ENCODE measurements at places on chromosomes 16 and 17.

GRCh38 chr16:84514874-84515835, 10.7 kb upstream of the MEAK7 start:
- H3K27me3 ChIP-seq = no peaks in the 10 kb centered on the region
- no peaks in the 10 kb centered on the region for H3K36me3 ChIP-seq
- H3K4me1 ChIP-seq = no peaks in the 10 kb centered on the region
- DNase-seq = no peak
- no peak overlapping the region for H3K4me3 ChIP-seq

- DNase-seq = no peak
- H3K27ac ChIP-seq = no peak overlapping the region
- no peak overlapping the region for H3K4me3 ChIP-seq
- H3K36me3 ChIP-seq = no peaks in the 10 kb centered on the region
- peaks cover 16% of the 10 kb centered on the region for H3K4me1 ChIP-seq
Observed at GRCh38 chr16:82625066-82625968, 1.5 kb upstream of the CDH13 start.

- DNase-seq = no peak
- H3K4me1 ChIP-seq = no peaks in the 10 kb centered on the region
- H3K27me3 ChIP-seq = no peaks in the 10 kb centered on the region
- no peaks in the 10 kb centered on the region for H3K36me3 ChIP-seq
- no peak overlapping the region for H3K27ac ChIP-seq
Observed at GRCh38 chr17:38654411-38655398, 20.1 kb downstream of the EPOP start.

GRCh38 chr16:29116980-29117379, 132.1 kb downstream of the LAT start:
- H3K4me3 ChIP-seq = no peak overlapping the region
- no peak for DNase-seq
- H3K36me3 ChIP-seq = no peaks in the 10 kb centered on the region
- no peak overlapping the region for H3K27ac ChIP-seq
- no peaks in the 10 kb centered on the region for H3K27me3 ChIP-seq
- H3K4me1 ChIP-seq = peaks cover 6% of the 10 kb centered on the region

DNA sequence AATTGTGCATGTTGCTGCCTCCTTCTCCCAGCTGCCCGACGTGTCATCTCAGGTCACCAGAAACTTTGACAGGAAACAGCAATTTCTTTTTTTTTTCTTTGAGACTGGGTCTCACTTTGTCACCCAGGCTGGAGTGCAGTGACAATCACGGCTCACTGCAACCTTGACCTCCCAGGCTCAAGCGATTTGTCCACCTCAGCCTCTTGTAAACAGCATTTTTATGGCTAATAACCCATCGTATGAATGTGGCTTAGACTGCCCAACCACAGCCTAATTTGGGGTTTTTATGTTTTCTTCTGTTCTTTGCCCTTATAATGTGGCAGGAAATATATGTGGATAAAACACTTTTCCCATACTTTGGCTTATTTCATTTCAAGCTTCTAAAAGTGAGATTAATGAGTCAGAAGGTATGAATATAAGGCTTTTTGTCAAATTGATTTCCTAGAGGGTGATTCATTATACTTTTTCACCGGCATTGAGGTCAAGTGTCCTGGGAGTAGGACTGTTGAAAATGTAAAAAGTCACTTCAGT, 31.0 kb upstream of the SLC5A10 start:
- no peaks in the 10 kb centered on the region for H3K4me1 ChIP-seq
- no peak for DNase-seq
- no peak overlapping the region for H3K27ac ChIP-seq
- no peaks in the 10 kb centered on the region for H3K36me3 ChIP-seq
- no peaks in the 10 kb centered on the region for H3K27me3 ChIP-seq

DNA sequence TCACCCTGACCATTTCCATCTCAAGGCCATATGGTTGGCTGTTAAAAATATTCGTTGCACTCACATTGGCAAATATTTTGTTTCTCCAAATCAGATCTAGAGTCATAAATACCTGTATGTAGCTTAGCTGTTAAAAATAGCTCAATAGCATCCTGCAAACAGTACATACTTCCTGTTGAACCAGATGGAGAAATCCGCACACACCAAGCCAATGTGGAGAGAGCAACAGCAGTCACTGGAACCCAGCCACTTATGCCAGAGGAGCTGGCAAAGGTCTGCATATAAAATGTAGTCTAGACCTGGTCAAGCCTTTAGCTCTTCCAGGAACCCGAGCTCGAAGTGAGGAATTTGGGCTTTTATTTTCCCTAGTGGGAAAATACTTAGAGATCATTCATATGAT, 146.4 kb upstream of the KCNJ16 start:
- H3K27ac ChIP-seq = no peak overlapping the region
- no peak overlapping the region for H3K4me3 ChIP-seq
- H3K36me3 ChIP-seq = no peaks in the 10 kb centered on the region
- H3K4me1 ChIP-seq = no peaks in the 10 kb centered on the region
- DNase-seq = no peak

GRCh38 chr16:6804461-6804860, 528.2 kb upstream of the RBFOX1 start:
- no peak for DNase-seq
- no peak overlapping the region for H3K27ac ChIP-seq
- no peaks in the 10 kb centered on the region for H3K4me1 ChIP-seq

- H3K4me1 ChIP-seq = no peaks in the 10 kb centered on the region
- H3K4me3 ChIP-seq = no peak overlapping the region
- no peaks in the 10 kb centered on the region for H3K27me3 ChIP-seq
- no peak for DNase-seq
Observed at GRCh38 chr16:57134982-57135381, 42.6 kb downstream of the CPNE2 start.

DNA sequence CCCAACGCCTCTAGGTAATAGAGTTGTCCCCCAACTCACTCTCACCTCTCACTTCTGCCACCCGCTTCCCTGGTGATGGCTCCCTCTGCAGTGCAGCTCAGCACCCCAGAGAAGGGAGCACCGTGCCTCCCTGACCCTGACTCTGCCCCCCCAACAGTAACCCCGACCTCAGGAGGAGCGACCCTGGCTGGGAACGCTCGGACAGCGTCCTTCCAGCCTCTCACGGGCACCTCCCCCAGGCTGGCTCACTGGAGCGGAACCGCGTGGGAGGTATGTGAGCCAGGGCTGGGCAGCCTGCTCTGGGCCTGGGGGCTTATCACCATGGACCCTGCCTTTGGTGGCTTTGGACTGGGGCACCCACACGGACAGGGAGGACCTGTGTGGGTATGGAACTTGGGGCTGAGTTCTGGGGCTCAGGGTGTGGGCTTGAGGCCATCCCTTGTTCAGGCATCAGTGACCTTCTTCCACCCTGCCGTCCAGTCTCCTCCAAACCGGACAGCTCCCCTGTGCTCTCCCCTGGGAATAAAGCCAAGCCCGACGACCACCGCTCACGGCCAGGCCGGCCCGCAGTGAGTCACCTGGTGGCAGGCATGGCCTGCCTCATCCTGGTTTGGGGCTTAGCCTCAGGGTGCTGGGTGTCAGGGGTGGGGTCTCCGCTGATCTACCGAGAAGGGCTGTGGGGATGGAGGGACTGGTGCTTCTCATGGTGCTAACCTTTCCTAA, 6.7 kb upstream of the C17orf107 start:
- H3K4me3 ChIP-seq = no peak overlapping the region
- no peaks in the 10 kb centered on the region for H3K27me3 ChIP-seq
- no peak for DNase-seq
- H3K4me1 ChIP-seq = no peaks in the 10 kb centered on the region
- H3K36me3 ChIP-seq = peaks cover 59% of the 10 kb centered on the region

- H3K36me3 ChIP-seq = no peaks in the 10 kb centered on the region
- peaks cover 8% of the 10 kb centered on the region for H3K4me1 ChIP-seq
- no peak overlapping the region for H3K27ac ChIP-seq
- H3K27me3 ChIP-seq = no peaks in the 10 kb centered on the region
- DNase-seq = no peak
Observed at GRCh38 chr17:80797741-80798594, 193.7 kb upstream of the CHMP6 start.

DNA sequence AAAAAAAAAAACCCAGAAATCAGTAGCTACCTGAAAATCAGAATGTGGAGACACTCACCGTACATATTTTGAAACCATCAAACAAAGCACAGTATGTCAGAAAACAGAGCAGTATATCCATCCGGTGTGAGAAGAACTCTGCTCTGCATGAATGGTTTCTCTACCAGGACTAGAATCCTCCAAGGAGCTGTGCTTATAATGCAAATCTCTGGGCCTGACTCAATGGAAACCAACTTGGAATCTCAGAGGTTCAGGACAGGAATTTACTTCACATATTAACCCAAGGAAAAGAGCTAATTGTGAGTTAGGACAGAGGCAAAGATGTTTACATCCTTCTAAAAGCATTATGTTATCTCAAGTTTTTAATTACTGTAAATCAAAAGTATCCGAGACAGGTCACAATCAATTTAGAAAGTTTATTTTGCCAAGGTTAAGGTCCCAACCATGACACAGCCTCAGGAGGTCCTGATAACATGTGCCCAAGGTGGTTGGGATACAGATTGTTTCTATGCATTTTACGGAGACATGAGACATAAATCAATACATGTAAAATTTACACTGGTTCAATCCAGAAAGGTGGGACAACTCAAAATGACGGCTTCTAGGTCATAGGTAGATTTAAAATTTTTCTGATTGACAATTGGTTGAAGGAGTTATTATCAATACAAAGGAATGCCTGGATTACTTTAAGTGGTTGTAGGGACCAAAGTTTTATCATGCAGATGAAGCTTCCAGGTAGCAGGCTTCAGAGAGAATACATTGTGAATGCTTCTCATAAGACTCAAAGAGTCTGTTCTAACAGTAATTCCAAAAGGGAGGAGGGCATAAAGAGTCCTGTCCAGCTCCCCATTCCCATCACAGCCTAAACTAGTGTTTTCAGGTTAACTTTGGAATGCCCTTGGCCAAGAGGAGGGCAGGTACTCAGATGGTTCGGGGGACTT, 164.1 kb downstream of the CDH8 start:
- no peaks in the 10 kb centered on the region for H3K36me3 ChIP-seq
- no peak for DNase-seq
- no peak overlapping the region for H3K27ac ChIP-seq
- no peak overlapping the region for H3K4me3 ChIP-seq
- H3K27me3 ChIP-seq = no peaks in the 10 kb centered on the region

GRCh38 chr16:31107465-31107867, 720 bp upstream of the BCKDK start:
- DNase-seq = no peak
- H3K36me3 ChIP-seq = peaks cover 29% of the 10 kb centered on the region
- H3K27me3 ChIP-seq = no peaks in the 10 kb centered on the region
- peaks cover 24% of the 10 kb centered on the region for H3K4me1 ChIP-seq

DNA sequence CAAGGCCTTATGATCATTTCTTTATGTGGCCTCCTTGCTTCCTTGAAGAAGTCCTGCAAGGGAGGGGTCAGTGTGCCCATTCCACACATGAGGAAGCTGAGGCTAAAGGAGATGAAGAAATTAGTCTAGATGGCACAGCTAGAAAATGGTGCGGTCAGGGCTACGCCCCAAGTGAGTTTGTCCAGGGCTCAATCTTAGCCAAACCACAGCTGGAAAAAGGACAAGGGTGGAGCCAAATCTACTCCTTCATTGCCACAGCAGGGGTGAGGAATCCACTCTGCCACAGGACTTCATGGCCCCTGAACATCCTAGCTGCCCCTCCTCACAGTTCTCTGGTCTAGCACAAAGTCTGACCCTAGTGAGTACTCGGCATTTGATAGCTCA, 16.2 kb downstream of the BEAN1 start:
- no peaks in the 10 kb centered on the region for H3K36me3 ChIP-seq
- no peak overlapping the region for H3K4me3 ChIP-seq
- no peaks in the 10 kb centered on the region for H3K27me3 ChIP-seq

- DNase-seq = no peak
- H3K36me3 ChIP-seq = peaks cover 35% of the 10 kb centered on the region
- H3K27ac ChIP-seq = no peak overlapping the region
- no peaks in the 10 kb centered on the region for H3K4me1 ChIP-seq
- H3K4me3 ChIP-seq = no peak overlapping the region
Observed at GRCh38 chr17:47287639-47288038, 34.0 kb downstream of the ITGB3 start.

DNA sequence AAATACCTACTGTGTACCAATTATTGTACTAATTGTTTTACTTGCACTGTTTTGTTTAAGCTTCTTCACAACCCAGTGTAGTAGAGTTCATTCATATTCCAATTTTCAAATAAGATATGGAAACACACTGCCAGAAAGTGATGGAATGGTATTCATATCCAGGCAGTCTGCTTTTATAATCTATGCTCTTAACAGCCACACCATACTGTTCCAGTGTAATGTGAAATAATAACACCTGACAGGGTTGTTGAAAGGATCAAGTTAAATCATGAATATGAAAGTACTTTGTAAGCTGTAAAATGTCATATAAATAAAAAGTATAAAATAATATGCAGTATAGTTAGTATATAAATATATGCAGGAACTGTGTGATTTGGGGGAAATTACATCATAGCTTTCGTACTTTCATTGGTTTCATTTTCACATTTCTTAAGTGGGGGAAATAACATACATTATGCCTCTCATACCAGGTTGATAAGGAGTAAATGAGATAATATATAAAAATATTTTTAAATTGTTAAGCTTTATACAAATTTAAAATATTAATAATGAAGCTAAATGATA, 230.8 kb downstream of the TANC2 start:
- H3K4me1 ChIP-seq = no peaks in the 10 kb centered on the region
- no peak for DNase-seq
- H3K27ac ChIP-seq = no peak overlapping the region

DNA sequence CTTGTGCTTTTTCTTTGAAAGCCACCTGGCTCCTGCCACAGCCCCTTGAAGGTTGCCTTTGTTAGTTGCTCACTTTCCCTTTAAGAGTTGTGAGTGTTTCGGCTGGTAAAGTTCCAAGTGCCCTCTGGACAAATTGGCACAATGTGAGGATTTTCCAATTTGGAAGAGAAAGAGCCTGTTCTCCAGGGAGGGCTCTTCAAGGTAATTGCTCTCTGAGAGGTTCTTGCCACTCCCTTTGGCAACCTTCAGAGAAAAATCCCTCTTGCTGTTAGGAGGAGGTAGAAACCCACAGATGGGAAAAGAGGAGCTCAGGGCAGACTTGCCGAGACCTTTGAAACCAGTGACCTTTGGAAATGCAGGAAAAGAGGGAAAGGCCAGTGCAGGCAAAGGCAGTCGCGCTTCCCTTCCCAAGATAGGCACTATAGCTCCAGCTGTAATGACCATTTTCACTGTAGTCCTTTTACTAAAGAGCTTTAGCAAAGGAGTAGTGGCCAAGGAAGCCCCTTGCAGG, 49.0 kb upstream of the AKAP1 start:
- H3K36me3 ChIP-seq = no peaks in the 10 kb centered on the region
- no peak for DNase-seq
- H3K4me3 ChIP-seq = peak overlapping the region; percentile 10
- H3K27me3 ChIP-seq = no peaks in the 10 kb centered on the region
- H3K27ac ChIP-seq = peak overlapping the region; percentile 54

GRCh38 chr17:32894245-32894644, 17.3 kb upstream of the MYO1D start:
- no peaks in the 10 kb centered on the region for H3K36me3 ChIP-seq
- no peak overlapping the region for H3K4me3 ChIP-seq
- DNase-seq = no peak
- peaks cover 5% of the 10 kb centered on the region for H3K4me1 ChIP-seq
- no peak overlapping the region for H3K27ac ChIP-seq
